Right renal cortex interstitium (tissue), 3 donors: ENCODE measurements at places on chromosomes 7 and 10. TPM values are rescaled to one million over a fixed set of nuclear protein-coding genes. Genes with fewer than 3 reads are reported as not detected.

Gene TEX47
- polyA plus RNA-seq = not detected

GRCh38 chr7:102991540-102992214 lies 78.9 kb downstream of the LRRC17 start:
- no peak for DNase-seq

DNA sequence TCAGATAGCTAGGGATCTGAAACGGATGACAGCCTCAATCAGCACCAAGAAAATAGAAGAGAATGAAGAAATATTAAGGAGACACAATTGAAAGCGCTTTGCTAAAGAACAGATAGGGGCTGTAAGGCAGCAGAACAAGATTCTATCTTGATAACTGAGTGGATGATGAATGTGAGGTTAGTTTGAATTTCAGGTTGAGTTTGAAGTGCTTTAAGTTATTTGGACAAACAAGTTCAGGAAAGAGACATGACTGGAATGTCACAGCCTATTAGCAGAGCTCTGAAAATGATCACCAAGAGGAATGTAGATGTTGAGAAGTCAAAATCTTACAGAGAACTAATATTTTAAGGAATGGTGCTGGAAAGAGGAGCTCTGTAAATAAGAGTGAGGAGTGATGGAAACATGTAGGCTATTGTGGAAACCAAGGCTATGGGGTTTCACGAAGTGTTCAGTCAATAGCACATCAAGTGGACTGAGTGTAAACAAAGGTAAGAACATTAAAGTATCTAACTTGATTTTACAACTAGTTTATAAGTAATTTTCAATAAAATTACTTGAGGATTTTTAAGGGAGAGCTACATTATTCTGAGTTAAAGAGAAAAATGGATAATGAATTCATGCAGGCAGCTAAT lies 61.6 kb downstream of the MEST start:
- DNase-seq = no peak

Gene GRM3
- 0.18 TPM for polyA plus RNA-seq

- DNase-seq = no peak
Observed at GRCh38 chr10:17176091-17176490, 25.4 kb downstream of the TRDMT1 start.
